ENCODE measurements at places on chromosomes 13 and 19. TPM values are rescaled to one million over a fixed set of nuclear protein-coding genes. Genes with fewer than 3 reads are reported as not detected.

Gene MAP2K2
- total RNA-seq, result 178 TPM

Gene ZNF556
- total RNA-seq, result 8.3 TPM

Gene ZNF573
- 6.9 TPM for total RNA-seq

Gene LCP1
- not detected for total RNA-seq

Gene F10
- total RNA-seq, result 1.1 TPM

Gene CEACAM16
- total RNA-seq, result not detected

Gene SELENOV
- total RNA-seq, result not detected

Gene KLF5
- total RNA-seq, result 9.7 TPM

Gene ZNF534
- total RNA-seq, result not detected

Gene FPR3
- not detected for total RNA-seq

Gene METTL21C
- total RNA-seq, result not detected

Gene LRRC4B
- total RNA-seq, result not detected

Gene GIPR
- total RNA-seq, result not detected

Gene SNRPD2
- 208 TPM for total RNA-seq

Gene CBARP
- total RNA-seq, result 4.6 TPM

Gene SLITRK5
- total RNA-seq, result 0.11 TPM

Gene STARD13
- 38.7 TPM for total RNA-seq

Gene IGFL1
- total RNA-seq, result not detected

Gene RFXAP
- total RNA-seq, result 1.2 TPM

Gene SBNO2
- total RNA-seq, result 33.3 TPM

Gene KLK15
- not detected for total RNA-seq

Gene CHST8
- not detected for total RNA-seq

Gene PTH2
- total RNA-seq, result not detected

Gene ZNF112
- total RNA-seq, result 7.0 TPM

Gene ZNF560
- total RNA-seq, result not detected

Gene CCL25
- not detected for total RNA-seq

Gene SMIM17
- total RNA-seq, result 0.11 TPM

Gene KIR2DL3
- not detected for total RNA-seq

Gene CEACAM4
- not detected for total RNA-seq

Gene LGALS14
- not detected for total RNA-seq

Gene CD22
- total RNA-seq, result 2.2 TPM

Gene SPIB
- total RNA-seq, result not detected

Gene ZSCAN1
- not detected for total RNA-seq

Gene ITGBL1
- total RNA-seq, result 163 TPM

Gene ZNF837
- 6.0 TPM for total RNA-seq

Gene RASGRP4
- total RNA-seq, result not detected

Gene PCDH20
- not detected for total RNA-seq

Gene NLRP11
- total RNA-seq, result not detected

Gene MBD3L3
- total RNA-seq, result not detected
